CD4-positive, alpha-beta T cell (primary cell): ENCODE measurements at places on chromosomes 4 and X. TPM values are rescaled to one million over a fixed set of nuclear protein-coding genes. Genes with fewer than 3 reads are reported as not detected.

Gene UBA1
- 72.1 TPM for total RNA-seq

Gene EVC2
- total RNA-seq: 1.1 TPM

GRCh38 chrX:118983513-118983912, 9.1 kb downstream of the LONRF3 start:
- H3K4me1 ChIP-seq: no peaks in the 10 kb centered on the region
- no peak overlapping the region for H3K27ac ChIP-seq
- no peaks in the 10 kb centered on the region for H3K27me3 ChIP-seq
- H3K4me3 ChIP-seq: no peak overlapping the region

GRCh38 chr4:108861334-108861733, 98.5 kb upstream of the ETNPPL start:
- no peak overlapping the region for H3K4me3 ChIP-seq
- H3K27me3 ChIP-seq: no peaks in the 10 kb centered on the region
- DNase-seq: no peak
- H3K27ac ChIP-seq: no peak overlapping the region
